Small intestine (tissue), 16 donors: ENCODE measurements at places on chromosomes 1 and 21. TPM values are rescaled to one million over a fixed set of nuclear protein-coding genes. Genes with fewer than 3 reads are reported as not detected.

- DNase-seq, result no peak
Measured at GRCh38 chr1:173433751-173434326, 43.3 kb upstream of the PRDX6 start.

DNA sequence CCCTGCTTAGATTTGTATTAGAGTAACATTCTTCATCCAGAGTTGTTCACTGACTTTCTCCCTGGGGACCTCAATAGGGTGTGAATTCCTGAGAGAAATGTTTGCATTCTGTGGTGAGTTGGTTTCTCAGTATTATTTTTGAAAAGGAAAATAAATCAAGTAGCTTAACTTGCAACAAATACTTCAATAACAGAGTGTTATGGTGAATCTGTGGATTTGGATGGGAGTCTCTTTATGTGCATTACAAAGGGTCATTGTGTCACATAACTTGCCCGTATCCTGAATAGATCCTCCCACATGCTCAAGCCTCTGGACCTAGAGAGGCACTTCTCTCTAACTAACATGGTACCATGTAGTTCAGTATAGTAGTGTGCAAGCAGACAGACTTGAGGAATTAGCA, 68.4 kb upstream of the IPO9 start:
- no peak for DNase-seq

- DNase-seq, result no peak
Measured at GRCh38 chr21:24112020-24112419, 1495.3 kb downstream of the MRPL39 start.

- DNase-seq, result no peak
Measured at GRCh38 chr1:6638226-6638625, 13.6 kb downstream of the THAP3 start.

GRCh38 chr1:173422456-173422976, 54.6 kb upstream of the PRDX6 start:
- DNase-seq, result no peak

GRCh38 chr1:96370757-96371156, 350.8 kb upstream of the PTBP2 start:
- DNase-seq, result no peak

- DNase-seq, result no peak
Measured at GRCh38 chr1:216827251-216827650, 104.0 kb upstream of the ESRRG start.

DNA sequence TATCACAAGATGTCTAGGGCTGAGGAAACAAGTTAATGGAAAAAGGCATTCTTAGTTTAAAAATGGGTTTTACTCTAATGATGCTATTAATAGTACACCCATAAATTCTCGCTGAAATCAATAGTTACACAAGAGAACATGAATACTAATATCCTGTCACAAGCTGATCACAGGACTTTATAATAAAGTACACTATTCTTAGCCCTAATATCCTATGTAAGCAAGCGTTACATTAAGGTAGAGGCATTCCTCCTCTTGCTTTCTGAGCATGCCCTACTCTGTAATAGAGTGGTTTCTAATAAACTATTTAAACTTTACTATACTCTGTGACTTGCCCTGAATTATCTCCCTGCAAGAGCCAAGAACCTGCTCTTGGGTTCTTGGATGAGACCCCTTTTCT, 6.5 kb upstream of the PACC1 start:
- DNase-seq, result no peak

The TRNP1 gene
- polyA plus RNA-seq, result 15.6 TPM

- no peak for DNase-seq
Measured at GRCh38 chr1:225476538-225476988, 48.7 kb upstream of the LBR start.

- DNase-seq, result no peak
Measured at GRCh38 chr1:31569596-31570173, 6.6 kb upstream of the TINAGL1 start.

DNA sequence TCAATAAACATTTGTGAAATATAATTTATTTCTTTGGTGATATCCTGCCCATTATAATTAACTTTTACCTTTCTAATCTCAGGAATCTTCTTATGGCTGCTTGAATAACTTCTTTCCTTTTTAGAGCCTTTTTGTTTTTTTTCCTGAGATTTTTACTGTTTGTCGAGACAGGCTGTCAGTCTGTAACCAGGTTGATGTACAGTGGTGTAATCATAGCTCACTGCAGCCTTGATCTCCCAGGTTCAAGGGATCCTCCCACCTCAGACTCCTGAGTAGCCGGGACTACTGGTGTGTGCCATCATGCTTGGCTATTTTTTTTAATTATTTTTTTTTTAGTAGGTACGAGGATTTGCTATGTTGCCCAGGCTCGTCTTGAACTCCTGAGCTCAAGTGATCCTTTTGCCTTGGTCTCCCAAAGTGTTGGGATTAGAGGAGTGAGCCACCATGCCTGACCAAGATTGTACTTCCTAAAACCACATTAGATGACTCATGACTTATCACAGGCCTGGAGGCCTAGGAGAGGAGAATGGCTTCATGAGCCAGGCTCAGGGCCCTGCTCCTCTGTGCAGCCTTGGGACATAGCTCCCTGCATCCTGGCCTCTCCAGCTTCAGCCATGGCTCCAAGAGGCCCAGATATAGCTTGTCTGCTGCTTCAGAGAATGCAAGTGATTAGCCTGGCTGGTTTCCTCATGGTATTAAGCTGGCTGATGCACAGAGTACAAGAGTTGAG, 48.6 kb downstream of the CTH start:
- no peak for DNase-seq

- no peak for DNase-seq
Measured at GRCh38 chr21:42405064-42406013, 1.6 kb downstream of the UBASH3A start.

The SAMD13 gene
- 6.2 TPM for polyA plus RNA-seq

- no peak for DNase-seq
Measured at GRCh38 chr1:35929730-35930592, 944 bp upstream of the AGO3 start.

The GSTM4 gene
- 194 TPM for polyA plus RNA-seq

- no peak for DNase-seq
Measured at GRCh38 chr1:55699228-55699627, 484.1 kb upstream of the USP24 start.

- no peak for DNase-seq
Measured at GRCh38 chr1:163897412-163898155, 575.8 kb downstream of the NUF2 start.

- DNase-seq, result peak; percentile 76
Measured at GRCh38 chr1:9294910-9295636, 2.4 kb downstream of the SPSB1 start.

The FAAH gene
- polyA plus RNA-seq, result 138 TPM

- DNase-seq, result no peak
Measured at GRCh38 chr1:56585985-56586384, 6.6 kb upstream of the PLPP3 start.

GRCh38 chr21:28705616-28706015, 287.1 kb downstream of the LTN1 start:
- DNase-seq, result no peak

GRCh38 chr1:22760455-22760854, 49.8 kb downstream of the EPHB2 start:
- DNase-seq, result no peak

GRCh38 chr1:56868761-56869160, 14.2 kb downstream of the C8A start:
- DNase-seq, result no peak

The ACTL8 gene
- 0.12 TPM for polyA plus RNA-seq

DNA sequence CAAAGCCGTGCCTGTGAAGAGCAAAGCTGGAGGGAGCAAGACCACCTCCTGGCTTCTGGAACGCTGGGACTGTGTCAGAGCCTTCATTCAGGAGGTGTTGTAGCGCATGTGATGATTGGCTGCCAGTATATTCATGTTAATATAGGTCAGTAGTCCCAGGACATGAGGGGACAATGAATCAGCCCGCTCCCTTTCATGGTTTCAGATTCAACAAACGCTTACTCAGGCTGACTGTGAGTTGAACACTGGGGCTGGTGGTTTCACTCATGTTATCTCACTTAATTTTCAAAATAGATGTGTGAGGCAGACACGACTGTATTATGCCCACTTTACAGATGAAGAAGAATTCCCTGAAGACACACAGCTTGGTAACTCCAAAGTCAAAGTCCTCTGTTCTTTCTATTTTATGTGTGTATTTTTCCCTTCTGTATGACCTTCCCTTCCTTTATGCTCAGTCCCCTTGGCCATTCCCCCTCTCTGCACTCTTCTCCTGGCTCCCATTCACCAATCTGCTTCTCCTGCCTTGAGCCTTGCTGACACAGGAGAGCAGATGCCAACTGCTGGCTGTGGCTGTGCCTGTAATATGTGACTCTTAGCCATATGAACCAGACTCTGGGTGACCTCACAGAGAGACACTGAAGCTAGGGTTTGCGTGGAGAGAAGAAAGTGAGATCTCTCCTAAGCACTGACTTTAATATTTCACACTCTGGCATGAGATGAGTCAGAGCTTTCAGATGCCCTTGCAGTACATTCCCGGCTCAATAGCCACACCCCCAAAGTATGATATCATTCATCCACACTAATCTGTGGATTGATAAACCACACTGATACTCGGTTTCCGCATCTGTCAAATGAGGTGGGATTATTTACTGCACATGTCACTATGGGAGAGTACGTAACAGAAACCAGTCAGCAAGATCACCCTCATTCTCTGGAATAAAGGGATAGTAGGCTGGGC, 31.4 kb upstream of the KIRREL1 start:
- peak; percentile 88 for DNase-seq

The TPTE gene
- polyA plus RNA-seq, result not detected

The SSBP3 gene
- polyA plus RNA-seq, result 38.7 TPM

GRCh38 chr1:180912801-180913565, at the start of gene KIAA1614:
TSS of gene KIAA1614 (plus strand) at chr1:180912897. CDS start at chr1:180913244, 347 bp downstream.
- peak; percentile 66 for DNase-seq

The PROK1 gene
- polyA plus RNA-seq, result not detected

GRCh38 chr1:170231662-170232061, 85.9 kb downstream of the NTMT2 start:
- no peak for DNase-seq

- no peak for DNase-seq
Measured at GRCh38 chr1:94878329-94878728, 48.6 kb downstream of the CNN3 start.

The SLAMF1 gene
- polyA plus RNA-seq, result 0.68 TPM

The PAQR6 gene
- 4.6 TPM for polyA plus RNA-seq

The RSPO1 gene
- polyA plus RNA-seq, result 0.27 TPM

The TNNI3K gene
- not detected for polyA plus RNA-seq

DNA sequence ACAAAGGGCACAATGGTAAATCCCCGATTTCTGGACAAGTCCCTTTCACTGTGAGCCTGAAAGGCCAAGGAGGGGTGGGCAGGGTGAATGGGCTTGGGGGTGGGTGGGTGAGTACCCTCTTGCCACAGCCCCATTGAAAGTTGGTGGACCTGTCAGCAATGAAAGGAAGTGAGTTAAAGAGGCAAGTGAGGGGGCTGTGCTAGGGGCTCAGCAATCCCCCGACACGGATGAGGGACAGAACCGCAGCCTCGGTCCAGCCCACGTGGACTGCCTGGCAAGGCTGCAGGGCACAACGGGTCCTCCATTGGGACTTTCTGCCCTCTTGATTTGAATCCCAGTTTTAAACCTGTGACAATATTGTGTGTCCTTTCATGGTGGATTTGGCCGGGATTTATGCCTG, 255.3 kb downstream of the FOXD2 start:
- no peak for DNase-seq

The LRRIQ3 gene
- polyA plus RNA-seq, result 0.22 TPM

DNA sequence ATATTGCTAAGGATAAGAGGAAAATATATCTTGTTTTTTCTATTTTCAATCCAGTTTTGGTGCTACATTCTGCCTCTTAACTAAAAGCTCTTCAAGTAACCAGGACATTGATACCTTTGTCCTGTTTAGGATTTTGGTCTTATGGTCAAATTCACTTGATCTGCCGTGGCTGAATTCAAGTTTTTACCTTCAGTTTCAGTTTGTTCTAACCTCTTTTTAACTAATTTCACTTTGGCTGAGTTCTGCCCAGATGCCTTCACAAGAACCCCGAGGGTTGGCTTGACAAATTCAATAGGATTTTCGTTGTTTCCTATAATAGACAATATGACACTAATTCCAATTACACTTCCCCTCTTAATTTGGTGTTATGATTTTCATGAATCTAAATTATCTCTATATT, 84.5 kb upstream of the C1orf21 start:
- no peak for DNase-seq

The C1orf74 gene
- polyA plus RNA-seq, result 0.81 TPM

DNA sequence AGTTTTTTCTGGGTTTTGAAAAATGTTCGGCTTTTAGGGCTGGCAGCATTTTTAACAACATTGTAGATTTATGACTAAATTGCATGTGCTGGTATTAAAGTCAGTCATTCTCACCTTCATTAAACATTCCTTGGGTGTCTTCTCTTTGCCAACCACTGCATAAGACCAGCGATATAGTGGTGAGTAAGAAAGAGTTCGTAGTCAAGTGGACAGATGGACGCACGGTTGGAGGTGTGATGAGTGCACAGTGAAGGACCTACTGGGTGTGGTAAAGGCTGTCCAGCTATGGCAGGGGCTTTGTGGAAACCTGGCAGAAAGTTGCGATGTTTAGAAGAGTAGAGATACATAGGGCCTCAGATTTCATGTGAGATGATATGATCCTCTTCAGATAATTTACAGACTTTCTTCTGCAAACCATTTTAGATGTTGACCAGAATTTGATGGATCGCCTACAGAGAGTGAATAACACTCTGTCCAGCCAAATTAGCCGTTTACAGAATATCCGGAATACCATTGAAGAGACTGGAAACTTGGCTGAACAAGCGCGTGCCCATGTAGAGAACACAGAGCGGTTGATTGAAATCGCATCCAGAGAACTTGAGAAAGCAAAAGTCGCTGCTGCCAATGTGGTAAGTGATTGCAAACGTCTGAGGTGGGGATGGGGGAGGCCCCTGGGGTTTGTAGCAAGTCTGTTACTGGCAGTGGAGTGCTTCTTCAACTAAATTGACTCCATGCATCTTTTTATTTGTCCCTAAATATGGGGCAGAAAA, 56.0 kb upstream of the LAMC2 start:
- no peak for DNase-seq

- peak; percentile 76 for DNase-seq
Measured at GRCh38 chr1:12124693-12125421, 41.9 kb upstream of the TNFRSF1B start.

The GNAT2 gene
- polyA plus RNA-seq, result 0.28 TPM

- peak; percentile 56 for DNase-seq
Measured at GRCh38 chr1:228737601-228738041, 2.3 kb downstream of the RHOU start.

The BEND5 gene
- polyA plus RNA-seq, result 4.7 TPM

The GLMN gene
- polyA plus RNA-seq, result 15.2 TPM

DNA sequence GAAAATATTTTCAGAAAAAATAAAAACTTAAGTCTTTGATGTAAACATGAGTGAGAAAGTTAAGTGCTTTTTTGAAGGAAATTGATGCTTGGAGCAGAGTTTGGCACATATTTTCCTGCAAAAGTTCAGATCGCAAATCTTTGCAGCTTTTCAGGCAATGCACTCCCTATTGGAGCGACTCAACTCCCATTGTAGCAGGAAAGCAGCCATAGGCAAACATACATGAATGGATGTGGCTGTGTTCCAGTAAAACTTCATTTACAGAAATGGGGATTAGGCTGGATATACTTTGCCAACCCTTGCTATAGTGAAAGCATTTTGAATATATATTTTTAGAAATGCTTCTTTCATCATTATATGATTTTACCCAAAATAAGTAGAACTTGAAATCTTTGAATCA, 8.1 kb downstream of the AGL start:
- DNase-seq, result no peak
